Lung (tissue), 17 donors: ENCODE measurements at places on chromosomes 2 and 18. TPM values are rescaled to one million over a fixed set of nuclear protein-coding genes. Genes with fewer than 3 reads are reported as not detected.
A peak's percentile ranks its signal among the peaks of the same experiment; 100 is the strongest.

Gene SKOR2
- total RNA-seq, result not detected

Gene PSD4
- 48.1 TPM for total RNA-seq

DNA sequence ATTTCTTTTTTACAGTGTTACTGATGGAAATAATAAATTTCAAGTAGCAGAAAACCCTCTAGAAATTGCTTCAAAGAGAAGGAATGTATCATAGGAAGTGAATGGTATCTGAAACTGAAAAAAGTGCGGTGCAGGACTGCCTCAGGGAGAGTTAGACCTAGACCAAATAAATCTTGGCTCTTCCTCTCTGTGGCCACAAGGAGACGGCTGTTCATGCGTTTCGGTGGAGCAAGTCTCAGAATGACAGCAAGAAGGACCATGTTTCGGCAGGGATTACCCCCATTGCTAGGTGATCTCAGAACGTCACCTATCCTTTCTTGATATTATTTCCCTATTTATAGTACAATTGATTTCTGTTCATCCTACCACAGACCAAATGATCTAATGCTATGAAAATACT is 522.3 kb downstream of the SOX11 start:
- no peak for DNase-seq

DNA sequence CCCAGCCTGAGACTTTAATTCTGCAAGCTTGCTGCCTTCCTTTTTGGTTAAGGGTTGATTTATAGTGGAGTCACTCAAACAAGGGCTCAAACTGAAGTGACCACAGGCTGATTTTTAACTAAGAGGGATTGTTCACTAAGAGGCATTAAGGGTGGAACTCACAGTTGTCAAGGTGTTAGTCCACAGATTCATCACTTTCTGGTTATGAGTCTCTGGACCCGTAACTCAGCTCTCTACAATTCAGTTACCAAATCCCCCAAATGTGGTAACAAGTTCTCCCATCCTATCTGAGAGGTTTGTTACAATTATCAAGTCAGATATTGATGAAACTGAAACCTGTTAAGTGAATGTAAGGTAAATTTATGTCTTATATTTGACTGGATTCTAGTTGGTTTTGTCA is 185.9 kb upstream of the KLHL14 start:
- no peak for DNase-seq

DNA sequence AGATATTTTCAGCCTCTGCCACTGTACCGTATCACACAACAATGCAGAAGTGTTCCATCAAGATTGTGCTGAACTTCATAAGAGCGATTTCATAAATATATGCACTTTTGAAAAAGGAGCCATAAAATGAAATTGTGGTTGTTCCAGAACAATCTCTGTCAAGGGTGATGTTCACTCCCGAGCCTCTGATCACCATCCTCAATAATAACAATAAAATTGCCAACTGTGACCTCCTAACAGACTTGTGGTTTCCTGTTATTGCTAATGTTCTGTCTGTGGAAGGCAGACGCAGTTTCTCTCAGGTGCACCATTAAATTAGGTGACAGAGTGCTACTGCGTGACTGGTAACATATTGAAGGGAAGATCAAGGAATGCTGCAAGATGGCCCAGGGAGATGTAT is 383.7 kb downstream of the SOCS6 start:
- no peak for DNase-seq

DNA sequence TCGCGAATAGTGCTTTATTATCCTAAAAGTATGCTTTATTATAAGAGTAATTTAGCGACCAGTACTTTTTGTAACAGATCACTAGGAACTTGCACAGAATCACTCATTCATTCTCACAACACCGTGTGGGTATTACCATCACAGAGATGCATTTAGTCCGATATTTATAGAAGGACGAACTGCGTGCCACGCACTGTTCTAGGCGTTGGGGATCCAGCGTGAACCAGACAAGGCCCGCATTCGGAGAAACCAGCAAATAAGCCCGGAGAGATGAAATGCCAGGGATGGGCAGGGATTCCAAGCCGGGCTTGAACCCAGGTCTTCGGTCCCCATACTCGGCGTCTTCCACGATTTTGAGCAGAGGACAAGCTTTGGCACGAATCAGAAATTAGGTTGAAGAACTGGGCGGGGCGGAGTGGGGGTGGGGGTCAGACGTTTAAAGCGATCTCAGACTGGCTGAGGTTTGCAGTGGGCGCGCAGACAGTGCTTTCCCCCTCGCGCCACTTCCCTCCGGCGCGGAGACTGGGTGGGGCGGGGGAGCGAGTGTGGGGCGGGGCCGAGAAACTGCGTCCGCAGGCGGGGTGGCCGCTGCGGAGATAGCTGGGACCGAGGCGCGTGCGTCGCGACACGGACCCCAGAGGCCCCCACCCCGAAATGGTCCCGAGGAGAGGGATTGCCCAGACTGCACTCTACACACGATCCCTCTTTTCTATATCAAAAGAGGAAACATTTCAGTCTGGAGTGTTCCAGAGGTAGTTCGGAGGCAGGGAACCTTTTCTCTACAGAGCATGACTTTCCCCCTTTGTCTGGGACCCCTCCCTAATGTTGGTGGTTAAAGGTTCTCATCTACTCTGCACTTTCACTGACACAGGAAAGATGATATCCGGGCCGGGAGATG is 1.1 kb upstream of the CXCR4 start:
- peak; percentile 14 for DNase-seq

- DNase-seq, result peak; percentile 68
Observed at GRCh38 chr2:169693360-169693759, 845 bp downstream of the CFAP210 start.

DNA sequence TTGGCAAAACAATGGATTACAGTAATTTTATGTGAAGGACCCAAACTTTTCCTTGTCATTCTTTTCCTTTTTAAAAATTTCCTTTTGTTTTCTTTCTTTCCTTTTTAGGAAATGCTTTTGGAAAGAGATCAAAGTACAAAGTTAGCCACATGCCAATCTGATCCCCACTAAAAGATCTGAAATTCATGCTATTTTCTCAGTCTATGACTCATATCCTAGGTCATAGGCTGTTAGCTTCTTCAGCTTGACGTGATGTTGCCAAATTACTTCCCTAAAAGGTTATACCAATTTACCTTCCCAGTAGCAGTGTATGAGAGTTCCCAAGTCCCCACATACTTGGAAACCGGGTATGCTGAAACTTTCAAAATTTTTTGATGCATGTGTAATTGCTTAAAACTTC is 355.3 kb downstream of the INSIG2 start:
- no peak for DNase-seq

DNA sequence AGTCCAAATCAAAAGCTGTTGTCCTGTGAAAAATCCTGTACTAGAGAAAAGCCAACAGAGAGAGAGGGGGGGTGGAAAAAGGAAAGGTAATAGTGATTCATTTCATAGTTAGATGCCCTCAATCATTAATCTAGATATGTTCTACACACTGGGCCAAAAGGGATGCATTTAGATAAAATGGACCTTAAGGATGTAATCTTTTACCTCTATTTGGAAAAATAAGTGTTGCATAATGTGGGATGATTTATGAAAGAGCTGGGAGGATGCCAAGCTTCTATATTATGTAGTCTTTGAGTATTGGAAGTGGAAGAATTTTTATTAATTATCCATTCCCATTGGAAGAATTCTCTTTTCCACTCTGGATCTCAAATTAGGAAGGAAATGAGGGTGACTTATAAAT is 480.5 kb upstream of the ZEB2 start:
- peak; percentile 13 for DNase-seq
